HuH-7.5 (cell line): ENCODE measurements at places on chromosomes 6 and 20.

- DNase-seq, result no peak
Observed at GRCh38 chr6:125201961-125202729, 48.6 kb downstream of the TPD52L1 start.

DNA sequence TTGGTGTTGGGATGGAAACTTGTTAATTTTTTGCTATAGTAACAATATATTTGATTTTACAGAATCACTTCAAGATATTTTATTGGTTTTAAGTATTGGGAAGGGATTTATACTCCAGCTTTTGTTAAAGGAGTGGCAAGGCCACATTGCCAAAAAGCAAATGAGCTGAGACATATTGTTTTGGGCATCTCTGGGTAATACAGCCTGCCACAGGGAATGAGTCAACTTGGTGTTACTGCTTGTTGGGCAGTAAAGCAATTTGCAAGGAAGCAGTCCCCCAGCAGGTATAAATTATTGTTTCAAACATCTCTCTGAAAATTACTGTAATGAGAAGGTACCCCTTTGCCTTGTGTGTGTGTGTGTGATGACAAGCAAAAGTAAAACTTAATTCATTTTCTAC, 868.3 kb upstream of the FLRT3 start:
- DNase-seq, result no peak

GRCh38 chr6:143119260-143119659, 58.6 kb downstream of the AIG1 start:
- no peak for DNase-seq

DNA sequence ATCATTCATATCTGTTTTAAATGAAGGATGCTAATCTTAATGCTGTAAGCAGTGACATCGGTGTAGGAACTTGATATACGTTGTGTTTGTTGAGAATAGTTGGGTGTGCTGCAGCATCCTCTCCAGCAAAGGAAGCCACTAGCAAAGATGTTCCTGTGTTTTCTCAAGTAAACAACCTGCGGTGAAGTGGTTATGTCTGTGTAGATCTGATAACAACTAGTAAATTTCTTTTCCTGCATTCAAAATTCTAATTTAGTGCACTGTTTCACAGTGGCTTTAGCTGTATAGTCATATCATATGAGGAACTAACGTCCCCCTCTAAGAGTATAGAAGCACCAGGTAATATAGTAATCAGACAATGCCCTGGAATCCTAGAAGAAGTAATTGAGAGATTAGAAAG, 38.7 kb downstream of the NCOA7 start:
- no peak for DNase-seq

DNA sequence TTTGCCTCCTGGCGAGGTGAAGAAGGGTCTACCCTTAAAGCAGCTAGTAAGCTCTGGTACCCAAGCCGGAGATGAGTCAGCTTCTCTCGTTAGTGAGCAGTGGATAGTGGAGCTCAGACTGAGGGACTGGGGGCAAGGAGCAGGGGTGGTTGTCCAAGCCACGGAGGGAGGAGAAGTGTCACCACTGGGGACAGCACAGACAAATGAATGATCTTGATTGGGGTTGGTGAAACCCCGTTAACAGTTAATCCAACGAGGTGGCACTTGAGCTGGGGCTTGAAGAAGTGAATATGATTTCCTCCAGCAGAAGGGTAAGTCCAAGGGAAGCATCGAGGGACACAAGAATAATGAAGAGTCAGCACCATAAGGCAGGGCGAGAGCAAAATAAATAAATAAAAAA, 43.0 kb downstream of the JARID2 start:
- DNase-seq, result no peak

DNA sequence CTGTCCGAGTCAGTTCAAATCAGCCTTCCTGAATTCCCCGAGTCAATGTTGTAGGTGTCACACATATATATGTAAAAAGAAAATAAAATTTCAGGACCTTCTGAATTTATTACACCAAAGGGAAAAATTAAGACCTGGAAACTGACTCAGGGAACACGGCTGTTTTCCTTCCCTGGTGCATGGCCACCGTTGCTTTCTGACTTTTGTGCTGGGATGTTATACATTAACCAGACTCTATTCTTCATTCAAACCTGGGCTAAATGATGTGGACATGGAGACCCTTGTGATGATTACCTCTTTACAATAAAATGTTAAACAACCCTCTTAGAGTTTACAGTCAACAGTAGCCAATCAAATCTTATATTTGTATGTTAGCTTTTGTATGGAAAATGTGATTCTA, 51.4 kb upstream of the PLEKHG1 start:
- DNase-seq, result no peak
